Aorta (tissue), 5 donors: ENCODE measurements at places on chromosomes 16 and 17.

DNA sequence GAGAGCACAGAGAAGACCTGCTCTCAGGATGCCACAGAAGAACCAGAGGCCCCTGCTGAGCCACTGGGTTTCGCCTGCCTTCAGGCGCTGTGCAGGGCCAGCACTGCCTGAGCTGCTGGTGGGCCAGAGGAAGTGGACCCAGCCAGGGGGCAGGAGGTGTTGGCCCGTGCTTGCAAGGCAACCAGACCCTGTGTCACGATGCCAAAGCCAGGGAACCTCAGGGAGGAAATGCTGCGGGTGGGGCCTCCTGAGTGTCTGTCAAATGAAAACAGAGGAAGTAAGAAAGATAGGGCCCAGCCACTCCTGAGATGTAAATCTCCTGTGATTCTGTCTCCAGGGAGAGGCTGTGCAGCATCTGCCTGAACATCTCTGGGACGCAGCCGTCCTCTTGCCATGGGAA is 58.1 kb upstream of the ADORA2B start:
- peak; percentile 54 for DNase-seq

DNA sequence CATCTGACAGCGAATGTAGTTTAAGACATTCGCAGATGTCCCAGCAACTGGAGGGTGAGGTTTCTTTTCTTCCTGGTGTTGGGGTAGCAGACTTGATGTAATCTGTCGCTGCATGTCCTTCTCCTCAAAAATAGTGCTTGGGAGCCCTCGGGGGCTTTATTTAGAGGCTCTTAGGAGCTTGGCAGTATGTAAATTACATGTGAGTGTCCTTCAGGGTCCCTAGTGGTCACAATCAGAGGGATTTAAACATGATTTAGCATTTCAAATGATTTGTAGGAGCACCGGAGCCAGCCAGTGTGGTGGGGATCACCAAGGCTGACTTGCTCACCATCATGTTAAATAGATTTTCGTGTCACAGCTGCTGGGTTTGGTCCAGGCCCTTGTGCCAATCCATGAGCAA is 8.8 kb upstream of the SALL1 start:
- DNase-seq = no peak

- DNase-seq = peak; percentile 22
Observed at GRCh38 chr17:36864827-36865430, 72.3 kb upstream of the LHX1 start.

- no peak for DNase-seq
Observed at GRCh38 chr16:56195151-56195550, 3.9 kb downstream of the GNAO1 start.

DNA sequence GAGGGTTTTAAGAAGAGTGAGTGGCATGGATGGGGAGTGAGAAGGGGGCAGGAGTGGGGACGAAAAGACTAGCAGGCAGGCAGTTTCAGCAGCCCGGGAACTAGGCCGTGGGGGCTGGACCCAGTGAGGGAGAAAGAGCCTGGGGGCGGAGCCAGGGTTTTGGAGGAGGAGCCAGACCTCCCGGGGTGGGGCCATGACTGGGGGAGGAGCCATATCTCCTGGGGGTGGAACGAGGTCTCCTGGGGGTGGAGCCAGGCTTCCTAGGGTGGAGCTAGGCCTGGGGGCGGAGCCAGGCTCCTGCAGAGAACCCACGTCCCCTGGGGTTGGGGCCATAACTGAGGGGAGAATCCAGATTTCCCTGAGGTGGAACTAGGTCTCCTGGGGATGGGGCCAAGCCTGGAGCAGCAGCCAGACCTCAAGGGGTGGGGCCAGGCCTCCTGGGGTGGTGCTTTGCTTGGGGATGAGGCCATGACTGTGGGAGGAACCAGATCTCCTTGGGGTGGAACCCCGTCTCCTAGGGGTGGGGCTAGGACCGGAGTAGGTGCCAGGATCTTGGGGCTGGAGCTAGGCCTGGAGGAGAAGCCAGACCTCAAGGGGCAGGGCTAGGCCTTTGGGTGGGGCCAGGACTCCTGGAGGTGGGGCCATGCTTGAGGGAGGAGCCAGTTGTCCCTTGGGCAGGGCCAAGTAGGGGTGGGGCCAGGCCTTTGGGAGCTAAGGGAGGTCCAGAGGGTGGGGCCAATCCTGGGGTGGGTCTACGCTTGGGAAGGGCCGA is 41.7 kb upstream of the JPH3 start:
- DNase-seq = peak; percentile 82

GRCh38 chr17:48093341-48094045 is 7.8 kb downstream of the CBX1 start:
- DNase-seq = no peak

GRCh38 chr16:59632276-59632855 is 898.2 kb upstream of the GOT2 start:
- DNase-seq = peak; percentile 46

GRCh38 chr17:64780096-64781013 is 118.2 kb upstream of the SMURF2 start:
- peak; percentile 84 for DNase-seq

- DNase-seq = no peak
Observed at GRCh38 chr16:87115646-87116045, 201.5 kb downstream of the C16orf95 start.
